Endodermal cell (in vitro differentiated cells): ENCODE measurements at places on chromosomes 3 and 15.

GRCh38 chr3:16461463-16462245 lies 51.8 kb downstream of the RFTN1 start:
- no peak for DNase-seq

- DNase-seq: no peak
Measured at GRCh38 chr3:197749315-197749600, 425 bp upstream of the FYTTD1 start.

DNA sequence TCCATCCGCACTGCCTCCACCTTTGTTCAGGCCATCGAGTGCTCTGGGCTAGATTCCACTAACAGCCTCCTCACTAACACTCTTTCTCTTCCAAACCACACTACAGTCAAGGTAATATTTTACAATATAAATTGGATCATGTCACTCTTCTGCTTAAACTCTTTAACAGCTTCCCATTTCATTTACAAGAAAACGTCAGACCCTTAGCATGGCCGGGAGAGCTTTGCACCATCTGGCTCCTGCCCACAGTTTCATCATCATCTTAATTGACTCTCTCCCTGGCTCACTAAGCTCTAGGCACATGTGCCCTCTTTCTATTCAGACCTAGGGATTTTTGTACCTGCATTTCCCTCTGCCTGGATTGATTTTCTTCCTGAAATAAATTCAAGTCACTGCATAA lies 354.7 kb downstream of the FGF12 start:
- DNase-seq: no peak

DNA sequence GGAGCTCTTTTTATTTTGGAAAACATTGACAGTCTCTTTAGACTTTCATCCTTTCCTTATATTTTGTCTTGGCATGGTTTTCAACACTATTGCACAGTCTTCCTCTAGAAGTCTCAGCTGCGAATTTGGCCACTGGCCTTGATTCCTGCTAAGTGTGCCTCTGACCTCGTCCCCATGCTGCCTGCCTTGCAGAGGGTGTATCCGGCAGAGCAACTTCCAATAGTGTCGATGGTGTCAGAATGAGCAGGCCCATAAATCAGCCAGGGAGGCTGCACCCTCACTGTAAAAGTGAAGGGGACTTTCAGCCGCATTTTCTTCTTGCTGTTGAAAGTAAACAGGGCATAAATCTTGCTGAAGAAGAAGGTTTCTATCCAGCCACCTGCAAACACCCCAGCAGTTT lies 336.7 kb upstream of the TRIM42 start:
- no peak for DNase-seq

DNA sequence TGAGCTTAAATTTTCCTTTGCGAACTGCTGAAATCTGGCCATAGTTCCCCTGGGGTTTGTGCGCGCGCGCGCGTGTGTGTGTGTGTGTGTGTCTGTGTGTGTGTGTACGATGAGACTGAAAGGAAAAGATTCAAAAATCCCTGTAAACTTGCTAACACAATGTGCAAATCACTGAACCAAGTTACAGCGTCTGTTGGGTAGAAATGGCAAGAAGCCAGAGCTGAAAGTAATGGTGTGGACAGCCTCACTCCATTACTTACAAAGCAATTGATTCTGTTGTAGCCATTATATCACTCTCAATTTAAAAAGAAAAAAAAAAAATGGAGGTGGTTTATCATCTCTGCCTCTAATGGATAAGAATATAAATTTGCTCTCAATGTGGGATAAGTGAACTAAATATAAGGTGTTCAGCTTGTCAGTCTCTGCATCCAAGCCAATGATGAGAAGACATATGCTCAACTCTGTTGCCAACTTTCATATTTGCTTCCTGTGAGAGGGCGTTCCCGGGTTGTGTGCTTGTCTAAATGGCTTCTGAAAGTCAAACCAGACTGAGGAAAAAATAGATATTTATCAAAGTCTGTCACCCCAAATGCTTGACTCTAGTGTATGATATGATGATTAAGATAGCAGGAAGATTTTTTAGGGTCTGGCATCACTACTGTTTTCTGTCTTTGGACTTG lies 422.2 kb downstream of the ZNF385D start:
- DNase-seq: no peak

GRCh38 chr3:178084938-178085816 lies 451.1 kb upstream of the KCNMB2 start:
- DNase-seq: peak; percentile 90

GRCh38 chr3:124142389-124142970 lies 150.6 kb upstream of the ROPN1 start:
- no peak for DNase-seq

- DNase-seq: no peak
Measured at GRCh38 chr3:11522953-11523571, 120.7 kb downstream of the VGLL4 start.

DNA sequence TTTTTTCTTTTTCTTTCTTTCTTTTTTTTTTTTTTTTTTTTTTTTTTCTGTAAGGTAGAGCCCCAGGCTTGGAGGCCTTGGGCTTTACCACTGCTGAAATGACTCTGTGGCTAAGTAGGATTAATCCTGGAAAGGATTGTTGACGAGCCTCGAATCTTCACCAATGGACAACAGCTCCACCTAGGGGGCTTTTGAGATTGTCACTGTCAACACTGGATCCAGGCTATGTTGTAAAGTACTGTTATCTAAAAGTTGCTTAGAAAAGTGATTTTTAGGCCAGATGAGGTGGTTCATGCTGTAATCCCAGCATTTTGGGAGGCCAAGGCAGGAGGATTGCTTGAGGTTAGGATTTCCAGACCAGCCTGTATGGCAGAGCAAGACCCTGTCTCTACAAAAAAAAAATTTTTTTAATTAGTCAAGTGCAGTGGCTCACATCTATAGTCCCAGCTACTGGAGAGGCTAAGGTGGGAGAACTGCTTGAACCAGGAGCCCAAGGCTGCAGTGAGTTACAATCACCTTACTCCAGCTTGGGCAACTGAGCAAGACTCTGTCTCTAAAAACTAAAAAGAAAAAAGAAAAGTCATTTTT lies 41.6 kb downstream of the KLHL18 start:
- DNase-seq: peak; percentile 90

DNA sequence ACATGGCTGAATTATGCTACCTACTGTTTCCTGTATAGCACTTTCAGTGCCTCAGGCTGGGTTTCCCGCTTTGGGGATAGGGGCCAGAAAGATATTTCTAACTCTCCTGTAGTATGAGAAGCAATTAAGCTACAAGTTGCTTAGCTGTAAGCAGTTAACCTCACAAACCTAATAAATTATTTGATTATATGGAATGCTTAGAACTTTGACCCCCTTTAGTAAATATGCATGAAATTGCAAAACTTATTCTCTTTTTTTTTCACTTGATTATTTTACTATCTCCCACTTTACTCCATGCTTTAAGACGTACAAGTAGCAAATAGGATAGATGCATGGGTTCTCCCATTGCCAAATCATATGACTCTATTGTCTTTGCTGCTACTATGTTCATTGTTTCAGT lies 27.5 kb upstream of the CHMP2B start:
- no peak for DNase-seq

DNA sequence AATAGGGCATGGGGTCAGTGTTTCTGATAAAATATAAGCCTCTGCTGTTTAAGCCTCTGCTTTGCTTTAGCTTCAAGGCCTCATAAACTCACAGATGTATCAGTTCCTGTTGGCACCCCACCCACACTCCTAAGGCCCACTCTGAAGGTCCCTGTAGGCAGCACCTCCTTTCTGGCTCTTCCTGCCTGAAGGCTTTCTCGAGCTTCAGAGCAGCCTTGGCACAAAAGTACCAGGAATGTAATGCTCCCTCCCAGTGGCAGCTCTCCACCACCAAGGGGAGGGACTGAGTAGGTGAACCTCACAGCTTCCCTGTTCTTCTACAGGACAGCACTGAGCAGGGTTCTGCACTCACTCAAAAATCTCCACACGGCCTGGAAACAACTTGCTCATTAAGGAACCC lies 102.2 kb downstream of the ABHD5 start:
- DNase-seq: no peak

GRCh38 chr3:53032609-53033008 lies 13.3 kb downstream of the SFMBT1 start:
- no peak for DNase-seq

DNA sequence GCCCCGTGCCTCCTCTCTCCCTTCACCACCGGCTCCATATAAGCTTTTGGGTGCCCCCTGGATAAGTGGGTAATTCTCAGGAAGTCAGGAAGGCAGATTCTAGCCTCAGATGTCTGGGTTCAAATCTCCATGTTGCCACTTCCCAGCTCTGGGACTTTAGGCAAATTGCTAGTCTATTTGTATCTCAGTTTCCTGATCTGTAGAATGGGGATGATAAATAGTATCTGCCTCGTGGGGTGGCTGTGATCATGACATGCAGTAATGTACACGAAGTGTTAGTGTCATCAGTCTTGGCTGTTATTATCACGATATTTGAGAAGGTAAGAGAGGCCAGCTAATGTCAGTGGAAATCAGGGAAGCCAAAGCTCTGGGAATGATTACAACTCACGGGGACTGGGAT lies 43.3 kb downstream of the MUC4 start:
- no peak for DNase-seq

DNA sequence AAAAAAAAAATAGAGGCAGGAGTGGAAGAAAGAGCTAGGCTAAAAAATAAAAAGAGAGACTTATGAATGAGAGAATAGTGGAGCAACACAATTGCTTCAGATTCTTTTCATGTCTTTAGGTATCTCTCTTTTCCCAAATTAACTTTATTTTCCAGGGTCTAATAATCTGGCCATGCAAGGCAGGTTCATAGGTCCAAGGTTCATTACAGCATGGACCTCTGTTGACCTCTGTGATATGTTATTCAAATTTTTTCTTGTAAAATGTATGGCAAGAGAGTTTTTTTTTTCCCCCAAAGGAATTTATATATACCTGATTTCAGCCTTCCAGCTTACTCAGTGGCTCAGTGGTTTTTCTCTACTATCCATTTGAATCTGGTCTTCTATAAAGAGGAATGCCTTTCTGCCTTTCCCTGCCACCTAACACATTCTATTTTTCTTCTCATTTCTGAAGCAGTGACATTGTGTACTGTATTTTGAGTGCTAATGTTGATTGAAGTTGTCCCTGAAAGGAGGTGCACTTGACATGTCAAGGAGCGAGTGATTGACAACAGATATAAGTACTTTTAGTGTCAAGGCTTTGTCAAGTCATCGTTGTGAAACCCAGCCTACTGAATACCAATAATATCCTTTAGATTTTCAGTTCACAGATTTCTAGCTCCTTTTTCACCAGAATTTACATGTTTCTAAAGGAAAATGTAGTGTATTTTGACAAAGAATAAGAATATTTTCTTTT lies 118.5 kb downstream of the MAP2K5 start:
- DNase-seq: no peak

DNA sequence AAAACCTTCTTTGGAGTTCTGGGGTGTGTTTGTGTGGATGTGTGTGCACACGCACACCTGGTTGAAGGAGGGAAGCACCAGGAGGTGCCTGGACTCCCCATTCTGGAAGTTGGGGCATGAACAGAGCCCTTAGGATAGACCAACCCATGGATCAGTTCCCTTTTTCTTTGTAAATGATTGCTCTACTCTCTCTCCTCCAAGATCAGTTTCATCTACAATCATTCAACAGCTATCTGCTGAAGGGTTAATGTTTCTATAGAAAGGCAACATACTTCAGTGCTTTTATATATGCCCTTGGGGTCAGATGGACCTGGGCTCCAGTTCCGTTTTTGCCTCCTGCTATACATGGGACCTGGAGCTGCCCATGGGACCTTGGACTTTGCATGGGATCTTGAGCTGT lies 352.1 kb upstream of the CFAP20DC start:
- DNase-seq: no peak

- DNase-seq: no peak
Measured at GRCh38 chr3:49329186-49329585, 10.7 kb downstream of the USP4 start.

GRCh38 chr3:131282379-131282778 lies 99.2 kb upstream of the NUDT16 start:
- no peak for DNase-seq

DNA sequence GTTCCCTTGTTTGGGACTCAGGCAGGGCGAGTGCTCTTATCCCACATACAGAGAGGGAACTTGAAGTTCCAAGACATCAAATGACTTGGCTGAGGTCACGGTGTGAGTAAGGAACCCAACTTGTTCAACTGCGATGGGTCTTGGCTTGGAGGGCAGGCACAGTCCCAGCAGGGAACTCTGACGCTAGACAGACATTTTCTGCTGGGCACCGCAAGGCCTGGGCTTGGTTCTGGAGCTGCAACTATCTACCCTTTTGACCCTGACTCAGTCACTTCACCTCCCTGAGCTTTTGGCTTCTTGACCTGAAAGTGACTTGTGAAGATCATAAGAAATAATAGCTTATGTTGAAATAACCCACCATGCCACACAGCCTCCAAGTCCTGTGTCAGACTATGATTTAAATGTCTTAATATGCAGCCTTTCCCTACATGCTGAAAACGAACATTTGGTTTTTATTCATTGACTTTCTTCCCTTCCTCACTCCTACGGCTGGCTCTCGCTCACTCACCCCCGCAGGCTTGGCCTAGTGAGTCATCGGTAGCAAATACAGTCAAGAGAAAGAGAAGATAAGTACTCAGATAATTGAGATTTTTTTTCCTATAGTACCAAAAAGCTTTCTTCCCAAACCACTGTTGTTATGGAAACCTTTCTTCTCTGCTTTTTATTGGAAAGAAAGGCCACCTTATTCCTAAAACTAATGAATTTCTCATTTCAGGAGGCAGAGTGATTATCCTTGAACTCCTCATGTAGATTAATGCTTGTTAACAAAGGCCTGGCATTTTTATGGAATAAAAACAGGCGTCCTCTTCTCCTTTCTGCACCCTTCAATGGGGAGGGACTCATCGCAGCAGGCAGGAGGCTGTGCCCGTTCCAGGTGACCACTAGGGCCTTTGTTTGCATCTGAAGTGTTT lies 178.4 kb downstream of the ATP10A start:
- DNase-seq: no peak

DNA sequence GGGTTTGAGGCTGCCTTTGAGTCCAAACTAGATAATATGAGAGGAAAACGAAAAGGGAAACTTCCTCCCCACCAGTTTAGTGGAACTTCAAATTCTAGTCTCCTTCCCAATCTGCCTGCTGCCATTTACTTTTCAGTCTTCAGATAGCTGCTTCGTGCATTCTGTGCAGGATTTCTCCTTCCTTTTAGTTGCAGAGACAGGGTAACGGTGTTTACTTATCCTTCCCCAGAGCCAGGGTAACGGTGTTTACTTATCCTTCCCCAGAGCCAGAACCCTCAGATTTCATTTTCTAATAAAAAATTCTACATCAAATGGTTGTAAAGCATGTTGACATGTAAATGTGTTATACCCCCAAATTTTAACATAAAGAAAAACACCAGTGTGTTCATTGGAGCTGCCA lies 282.6 kb downstream of the VPS13C start:
- DNase-seq: no peak

DNA sequence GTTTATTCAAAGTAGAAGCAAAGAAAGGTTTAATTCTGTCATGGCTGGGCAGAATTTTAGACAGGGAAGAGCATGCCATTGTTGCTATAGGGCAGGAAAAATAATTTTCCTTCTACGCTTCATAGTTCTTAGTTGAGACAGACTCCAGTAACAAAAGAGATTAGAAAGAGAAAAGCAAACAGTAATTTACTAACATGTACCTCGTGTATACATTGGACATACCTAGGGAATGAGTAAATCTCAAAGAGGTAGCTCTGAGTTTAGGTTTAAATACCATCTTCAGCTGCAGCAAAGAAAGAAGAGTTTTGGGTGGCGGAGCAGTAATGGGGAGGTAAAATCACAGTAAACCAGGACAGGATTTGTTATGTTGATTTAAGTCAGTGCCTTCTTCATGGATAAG lies 416.1 kb downstream of the EPHA6 start:
- no peak for DNase-seq
